NCI-H1105 (cell line): ENCODE measurements at places on chromosomes 7 and 10.

DNA sequence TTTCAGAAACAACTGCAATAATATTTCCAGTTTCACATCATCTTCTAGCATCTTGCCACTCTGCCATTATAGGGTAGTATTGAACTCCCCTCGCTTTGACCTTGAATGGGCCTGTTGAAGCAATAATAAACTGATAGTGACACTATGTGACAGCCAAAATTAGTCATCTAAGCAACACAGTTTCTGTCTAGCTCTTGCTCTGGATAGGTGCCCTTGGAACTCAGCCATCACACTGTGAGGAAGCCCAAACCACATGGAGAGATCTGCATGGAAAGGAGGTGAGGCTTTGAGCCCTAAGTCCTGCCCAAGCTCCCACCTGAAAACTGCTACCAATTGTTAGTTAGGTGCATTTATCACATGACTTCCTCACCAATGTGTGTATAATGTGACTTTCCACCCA lies 18.1 kb upstream of the KCND2 start:
- DNase-seq: no peak

- DNase-seq: no peak
Observed at GRCh38 chr10:78420946-78421735, 387.5 kb downstream of the RPS24 start.

GRCh38 chr10:75431180-75432111 lies at the start of gene LRMDA:
TSS of gene LRMDA (plus strand) at chr10:75431624.
- no peak for DNase-seq

DNA sequence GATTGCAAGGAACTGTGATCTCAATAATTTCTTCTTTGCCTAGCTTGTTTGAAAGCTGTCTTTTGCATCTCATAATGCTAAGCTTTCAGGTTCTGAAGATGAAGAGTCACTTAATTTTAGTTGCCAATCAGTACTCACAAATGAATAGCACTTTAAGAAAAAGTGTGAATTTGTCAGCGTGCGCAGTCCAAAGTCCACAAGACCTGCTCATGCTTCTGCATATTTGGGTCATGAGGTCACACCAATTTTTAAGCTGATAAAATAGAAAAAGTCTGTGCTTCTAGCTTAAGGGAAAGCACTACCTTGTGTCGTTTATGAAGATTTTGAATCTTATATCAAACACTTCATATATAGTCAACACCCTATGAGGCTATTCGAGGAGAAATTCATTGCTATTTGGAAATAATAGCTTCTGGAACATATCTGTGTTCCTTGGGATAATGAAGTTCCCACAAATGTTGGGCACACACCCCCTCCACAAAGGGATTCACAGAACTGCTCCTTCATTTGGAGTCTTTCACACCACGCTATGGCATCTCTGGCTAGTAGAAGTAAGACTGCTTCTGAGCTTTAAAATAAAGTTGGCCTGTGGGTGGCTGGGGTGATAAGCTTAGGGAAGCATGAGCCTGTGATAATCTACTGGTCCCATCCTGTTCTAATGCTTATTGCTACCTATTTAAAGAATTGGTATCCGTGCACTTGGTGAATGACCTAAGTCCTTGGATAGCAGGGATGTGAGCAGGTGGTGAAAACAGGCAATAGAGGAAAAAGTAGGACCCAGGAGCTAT lies 33.3 kb downstream of the A1CF start:
- DNase-seq: no peak

DNA sequence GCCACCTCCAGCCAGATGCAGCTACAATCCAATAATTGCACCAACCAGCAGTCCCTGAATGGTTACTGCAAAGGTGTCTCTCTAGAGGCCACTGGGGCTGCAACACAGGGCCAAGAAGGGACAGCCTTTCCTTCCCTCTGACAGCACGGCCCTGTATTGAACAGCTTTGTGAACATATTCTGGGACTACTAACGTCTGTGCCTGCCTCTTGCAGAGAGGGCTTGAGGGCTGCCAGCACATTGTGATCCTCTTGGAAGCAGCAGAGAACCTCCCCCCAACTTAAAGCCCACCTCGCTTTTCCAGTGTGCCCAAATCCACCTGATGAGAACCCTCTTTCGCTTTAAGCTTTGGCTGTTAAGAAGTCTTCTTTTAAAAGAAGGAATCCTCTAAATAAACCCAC lies 415.9 kb downstream of the RPS24 start:
- no peak for DNase-seq

DNA sequence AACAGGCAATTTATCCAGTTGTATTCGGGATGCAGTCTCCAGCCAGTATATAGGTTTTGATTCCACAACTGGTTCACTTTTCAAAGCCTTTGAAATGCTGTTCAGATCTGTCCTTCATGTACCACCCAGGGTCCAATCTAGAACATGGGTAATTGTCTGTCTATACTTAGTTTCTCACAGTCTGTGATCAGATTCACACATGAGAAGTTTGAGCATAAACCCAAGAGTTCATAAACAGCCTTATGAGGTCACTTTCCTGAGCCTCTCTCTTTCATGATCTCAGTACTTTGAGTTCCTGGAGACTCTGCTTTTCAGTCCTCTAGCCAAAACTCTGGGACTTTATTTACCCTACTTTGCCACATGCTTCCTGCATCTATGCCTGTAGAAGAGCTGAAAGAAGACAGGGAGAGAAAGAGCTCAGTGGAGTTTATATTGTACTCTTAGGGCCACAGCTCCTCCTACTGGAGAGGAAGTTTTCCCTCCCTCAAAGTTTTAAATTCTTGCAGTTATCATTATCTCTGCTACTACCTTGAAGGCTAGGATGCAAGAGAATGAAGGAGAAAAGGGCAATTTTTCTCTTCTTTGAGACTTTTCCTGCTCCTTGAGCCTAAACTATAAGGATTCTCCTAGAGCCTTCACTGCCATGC lies 172.0 kb downstream of the ZEB1 start:
- DNase-seq: no peak

GRCh38 chr7:21828841-21829240 lies 116.9 kb downstream of the CDCA7L start:
- no peak for DNase-seq

DNA sequence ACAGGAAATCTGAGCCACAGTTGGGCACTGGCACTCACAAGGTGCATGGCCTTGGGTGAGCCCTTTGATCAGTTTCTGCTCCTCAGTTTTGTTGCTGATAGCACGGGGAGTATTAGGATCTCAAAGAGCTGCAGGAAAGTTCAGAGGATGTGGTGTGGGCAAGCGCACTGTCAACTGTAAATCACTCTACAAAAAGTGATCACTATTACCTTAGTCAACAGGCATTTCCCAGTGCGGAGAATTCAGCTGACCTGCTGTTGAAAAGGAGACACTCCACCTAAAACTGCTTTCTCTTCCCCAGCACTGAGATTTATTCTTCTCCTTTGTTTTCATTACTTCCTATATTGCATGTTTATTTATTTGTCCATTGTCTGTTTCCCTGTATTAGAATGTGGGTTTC lies 331.0 kb downstream of the PRPF18 start:
- no peak for DNase-seq

DNA sequence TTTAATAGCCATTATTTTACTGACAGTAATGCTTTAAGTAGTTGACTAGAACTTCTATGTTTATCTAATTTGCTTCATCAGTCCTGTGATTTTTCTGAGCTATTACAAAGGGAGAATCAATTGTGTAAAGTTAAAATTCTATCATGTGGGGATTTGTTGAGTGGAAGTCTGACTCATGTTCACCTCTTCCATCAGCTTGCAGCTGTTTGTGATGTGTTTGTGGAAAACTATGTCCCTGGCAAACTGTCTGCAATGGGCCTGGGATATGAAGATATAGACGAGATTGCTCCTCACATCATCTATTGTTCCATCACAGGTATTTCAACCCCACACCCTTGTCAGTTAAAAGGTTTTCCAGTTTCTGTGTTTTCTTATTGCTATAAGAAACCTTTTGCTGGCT lies 59.9 kb downstream of the SUGCT start:
- DNase-seq: no peak

DNA sequence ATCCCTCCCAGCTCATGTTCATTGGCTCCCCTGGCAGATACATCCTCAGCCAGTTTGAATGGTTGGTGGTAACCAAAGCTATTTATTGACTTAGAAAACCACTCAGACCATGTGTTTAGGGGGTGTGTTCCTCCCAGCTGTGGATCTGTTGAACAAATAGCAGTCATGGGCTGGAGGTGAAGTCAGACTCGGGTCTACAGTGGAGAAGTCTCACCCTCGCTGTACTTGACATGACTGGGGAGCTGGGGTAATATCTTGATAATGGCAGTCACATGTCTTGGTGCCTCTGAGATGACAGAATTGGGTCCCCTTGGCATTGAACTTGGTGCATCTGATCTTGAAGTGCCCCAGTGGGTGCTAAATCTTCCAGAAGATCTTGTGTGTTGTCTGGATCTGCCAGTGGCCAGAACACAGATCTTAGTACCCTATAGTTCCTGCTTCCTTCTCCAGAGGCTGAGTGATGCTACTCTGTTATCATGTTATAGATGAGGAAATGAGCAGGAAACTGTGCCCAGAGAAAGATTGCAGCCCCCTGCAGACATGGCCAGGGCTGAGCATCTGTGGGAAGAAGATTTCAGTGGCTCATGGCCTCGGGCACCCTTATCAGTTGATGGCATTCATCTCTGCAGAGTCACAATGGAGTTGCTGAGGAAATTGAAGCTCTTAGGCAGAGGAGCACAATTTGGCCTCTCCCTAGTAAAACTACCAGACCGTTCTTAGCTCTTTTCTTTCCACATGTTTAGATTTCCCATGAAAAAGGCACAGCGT lies 50.4 kb downstream of the ADRA2A start:
- no peak for DNase-seq

DNA sequence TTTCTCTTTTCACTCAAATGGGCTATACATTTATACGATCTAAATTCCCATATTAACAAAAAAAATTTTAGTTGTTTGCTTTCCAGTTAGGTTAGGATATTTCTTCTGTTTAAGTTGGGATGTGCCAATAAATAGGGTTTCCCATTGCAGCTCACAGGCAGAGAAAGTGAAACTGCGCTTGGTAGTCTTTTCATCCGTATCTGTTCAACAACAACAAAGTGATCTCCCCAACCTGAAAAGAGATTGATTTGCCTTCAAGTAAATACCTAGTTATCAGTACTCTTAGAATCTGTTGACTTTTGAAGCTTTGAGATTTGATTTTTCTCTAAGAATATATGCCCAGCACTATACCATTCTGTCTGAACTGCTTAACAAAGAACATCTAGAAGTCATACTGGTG lies 143.4 kb downstream of the DYNC1I1 start:
- DNase-seq: peak; percentile 36

- no peak for DNase-seq
Observed at GRCh38 chr10:95330966-95331453, 40.2 kb upstream of the PDLIM1 start.

- no peak for DNase-seq
Observed at GRCh38 chr7:117836-118614, 74.3 kb upstream of the FAM20C start.

DNA sequence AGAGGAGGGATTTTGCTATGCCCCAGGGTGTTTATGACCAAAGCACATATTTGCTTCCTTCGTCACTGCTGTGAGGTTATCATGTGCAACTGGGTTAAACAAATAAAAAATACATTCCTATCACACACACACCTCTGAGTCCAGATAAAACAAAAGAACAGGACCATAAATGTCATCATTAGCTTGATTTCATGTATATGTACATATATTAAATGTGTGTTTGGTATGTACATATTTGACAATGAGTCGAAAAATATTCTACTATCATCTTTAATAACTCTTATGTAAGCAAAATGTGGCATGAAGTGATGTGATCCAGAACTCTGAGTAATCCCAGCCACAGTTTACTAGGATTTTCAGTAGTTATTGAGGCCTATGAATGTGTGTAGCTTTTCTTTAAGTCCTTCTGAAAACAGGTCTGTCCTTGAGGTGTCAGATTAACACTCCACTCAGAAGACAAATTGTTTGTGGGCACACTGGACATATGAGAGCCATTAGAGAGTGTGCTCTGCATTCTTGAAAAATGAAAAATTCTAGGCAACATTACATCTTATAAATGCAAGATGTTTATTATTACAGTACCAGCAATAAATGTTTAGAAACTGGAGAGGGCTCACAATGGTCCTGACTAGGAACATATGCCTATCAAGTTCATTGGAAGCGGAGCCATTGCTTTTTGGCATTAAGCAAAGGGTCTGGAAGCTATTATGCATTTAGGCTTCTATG lies 335.1 kb upstream of the SEMA3A start:
- DNase-seq: no peak

DNA sequence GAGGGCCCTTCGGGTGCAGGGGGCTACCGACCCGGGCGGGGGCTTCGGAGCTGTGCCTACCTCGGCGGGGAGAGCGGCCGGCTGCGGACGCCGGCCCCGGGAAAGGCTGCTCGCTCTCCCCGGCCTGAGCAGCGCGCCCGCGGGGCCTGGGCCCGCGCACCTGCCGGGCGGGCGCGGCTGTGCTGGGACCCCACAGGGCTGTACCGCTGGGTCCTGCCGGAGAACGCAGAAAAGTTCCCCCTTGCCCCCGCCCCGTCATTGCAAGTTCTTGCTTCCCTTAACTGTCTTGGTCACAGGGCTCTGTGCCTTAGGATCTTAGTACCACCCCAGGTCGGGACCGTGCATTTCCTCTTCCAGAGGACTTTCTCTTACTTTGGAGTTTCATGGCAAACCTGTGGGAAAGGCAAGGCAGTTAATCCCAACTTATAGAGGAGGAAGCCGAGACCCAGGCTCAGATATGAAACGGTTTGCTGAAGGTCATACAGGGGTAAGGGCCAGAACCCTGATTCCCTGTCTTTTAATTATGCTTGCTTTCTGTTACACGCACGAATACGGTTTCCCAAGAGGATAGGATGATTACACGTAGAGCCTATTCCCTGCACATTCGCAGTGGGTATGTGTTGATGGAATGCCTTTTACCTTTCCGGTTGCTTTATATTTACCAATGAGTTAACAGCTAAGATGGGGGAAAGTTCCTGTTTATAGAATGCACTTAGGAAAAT lies 652 bp downstream of the PCGF5 start:
- no peak for DNase-seq

DNA sequence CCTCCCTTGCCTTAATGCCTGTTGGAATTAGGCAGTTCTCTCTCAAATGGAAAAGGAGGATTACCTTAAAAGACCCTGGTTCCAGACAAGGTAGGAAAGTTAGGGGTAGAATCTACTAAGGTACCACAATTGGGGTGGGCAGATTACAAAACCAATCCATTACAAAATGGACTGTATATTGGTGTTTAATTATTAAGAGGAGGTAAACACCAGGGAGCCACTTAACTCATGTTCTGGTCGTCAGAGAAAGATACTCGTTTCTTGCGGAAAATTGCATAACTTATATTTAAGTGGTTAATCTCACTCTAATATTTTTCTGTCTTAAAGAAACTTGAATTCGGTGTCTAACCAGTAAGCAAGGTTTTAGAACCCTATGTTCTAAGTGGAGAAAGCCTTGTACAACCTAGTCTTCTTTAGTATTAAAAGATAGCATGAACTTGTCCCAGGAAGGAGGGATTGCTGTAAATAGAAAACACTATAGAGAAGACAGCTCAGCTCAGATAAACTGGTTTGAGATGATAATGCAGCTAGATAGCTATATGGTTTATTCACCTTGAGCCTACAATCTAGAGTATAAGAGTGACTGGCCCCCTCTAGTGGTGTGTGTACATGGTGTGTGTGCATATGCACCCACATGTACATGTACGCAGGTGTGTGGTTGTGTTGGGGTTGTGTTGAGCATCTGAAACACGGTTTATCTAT lies 58.0 kb upstream of the STRIP2 start:
- DNase-seq: peak; percentile 27
